ENCODE measurements at places on chromosomes 4 and X.

- DNase-seq, result no peak
Observed at GRCh38 chr4:123939621-123940020, 543.0 kb downstream of the SPRY1 start.

GRCh38 chr4:184684491-184685189 lies 35.1 kb downstream of the PRIMPOL start:
- no peak for DNase-seq

DNA sequence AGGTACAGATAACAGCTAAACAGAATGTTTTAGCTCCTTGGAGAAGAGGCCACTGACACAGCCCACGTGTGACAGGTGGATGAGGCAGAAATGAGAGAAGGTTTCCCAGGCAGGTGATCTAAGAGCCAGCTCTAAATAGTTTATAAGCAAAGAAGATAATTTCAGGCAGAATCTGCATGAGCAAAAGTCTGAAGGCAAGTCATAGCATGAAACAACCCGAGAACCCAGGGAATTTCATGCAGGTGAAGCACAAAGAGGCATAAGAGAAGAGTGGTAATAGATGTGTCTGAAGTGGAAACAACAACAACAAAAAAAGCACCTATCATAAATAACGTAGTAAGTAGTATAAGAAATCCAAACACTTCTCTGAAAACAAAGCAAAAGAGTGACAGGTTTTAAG lies 275.8 kb upstream of the CPEB2 start:
- DNase-seq, result no peak

GRCh38 chrX:49760290-49760890 lies 64.6 kb upstream of the PAGE1 start:
- no peak for DNase-seq

GRCh38 chr4:111359602-111360001 lies 736.7 kb upstream of the PITX2 start:
- DNase-seq, result no peak

DNA sequence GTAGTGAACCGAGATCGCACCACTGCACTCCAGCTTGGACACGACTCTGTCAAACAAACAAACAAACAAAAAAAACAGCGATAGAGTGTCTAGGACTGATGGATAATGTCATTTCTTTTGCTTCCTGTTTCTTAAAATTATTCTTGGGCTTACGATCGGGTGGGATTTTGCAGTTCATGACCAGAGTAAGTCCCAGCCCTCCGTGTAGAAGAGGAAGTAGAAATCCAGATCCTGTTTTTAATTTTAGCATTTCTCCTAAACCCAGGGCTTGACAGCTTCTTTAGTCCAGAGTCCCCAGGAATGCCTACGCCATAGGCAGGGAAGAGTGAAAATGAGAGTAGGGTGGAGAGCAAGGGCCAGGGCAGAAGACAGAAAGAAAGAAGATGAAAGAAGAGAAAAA lies 94.3 kb downstream of the HPRT1 start:
- DNase-seq, result no peak

- DNase-seq, result no peak
Observed at GRCh38 chr4:36392024-36392423, 110.6 kb downstream of the DTHD1 start.

DNA sequence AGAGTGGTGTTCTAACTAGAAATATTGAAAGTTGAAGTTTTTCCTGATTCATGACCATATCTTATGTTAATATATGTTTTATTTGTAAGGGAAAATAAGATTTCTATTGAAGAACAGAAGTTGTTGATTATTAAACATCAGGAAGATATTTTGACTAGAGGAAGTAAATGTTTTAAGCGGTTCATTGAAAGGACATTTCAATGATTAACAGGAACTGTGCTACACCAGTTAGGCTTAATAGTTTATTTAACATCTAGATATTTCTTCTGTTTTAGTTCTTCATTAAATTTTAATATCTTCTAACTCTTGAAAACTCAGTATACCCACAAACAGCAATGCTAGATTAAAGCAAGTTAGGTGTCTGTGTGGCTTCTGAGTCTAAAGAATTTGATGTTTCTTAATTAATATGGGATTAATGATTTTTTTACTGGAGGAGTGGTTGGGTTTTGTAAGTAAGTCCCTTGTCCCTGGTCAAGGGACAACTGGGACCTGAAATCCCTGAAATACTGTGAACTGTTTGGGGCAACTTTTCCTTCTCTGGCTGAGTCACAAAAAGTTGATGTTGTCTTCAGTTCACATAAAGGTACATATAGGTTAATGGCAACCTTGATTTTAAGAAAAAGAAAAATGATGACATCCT lies 42.9 kb upstream of the CYP4V2 start:
- DNase-seq, result no peak

GRCh38 chr4:16992566-16993225 lies 94.3 kb upstream of the LDB2 start:
- no peak for DNase-seq

DNA sequence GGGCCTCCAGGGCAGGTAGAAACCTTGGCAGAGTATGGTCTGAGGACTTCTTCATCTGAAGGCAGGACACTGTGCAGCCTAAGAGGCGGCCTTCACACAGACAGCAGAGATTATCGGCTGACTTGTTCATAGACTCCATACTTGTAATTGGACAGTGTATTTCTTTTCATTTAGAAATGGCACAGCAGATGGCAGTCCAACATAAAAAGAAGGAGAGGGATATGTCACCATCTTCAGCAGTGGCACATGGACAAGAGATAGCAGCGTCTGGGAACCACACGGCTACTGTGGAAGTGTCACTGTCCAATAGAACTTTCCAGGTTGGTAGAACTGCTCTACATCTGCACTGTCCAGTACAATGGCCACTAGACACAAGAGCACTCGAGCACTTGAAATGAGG lies 21.7 kb upstream of the GEMIN8 start:
- DNase-seq, result no peak

GRCh38 chr4:153594210-153594609 lies 89.9 kb upstream of the TLR2 start:
- no peak for DNase-seq

DNA sequence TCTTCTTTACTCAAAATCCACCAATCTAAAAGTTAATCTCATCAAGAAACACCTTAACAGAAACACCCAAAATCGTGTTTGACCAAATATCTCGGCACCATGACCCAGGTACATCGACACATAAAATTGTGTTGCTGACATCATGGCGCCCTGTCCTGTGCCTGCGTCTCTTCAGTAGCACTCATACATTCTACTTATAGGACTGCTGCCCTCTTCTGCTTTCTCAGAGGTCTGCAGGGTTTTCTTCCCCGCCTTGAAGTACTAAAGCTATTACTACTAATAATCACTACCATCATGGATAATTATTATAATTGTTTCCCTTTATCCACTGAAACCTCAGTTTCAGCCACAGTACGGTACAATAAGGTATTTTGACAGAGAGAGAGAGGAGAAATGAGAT lies 1403.1 kb upstream of the TENM3 start:
- no peak for DNase-seq

- no peak for DNase-seq
Observed at GRCh38 chr4:153541456-153542096, 75.4 kb downstream of the TMEM131L start.

DNA sequence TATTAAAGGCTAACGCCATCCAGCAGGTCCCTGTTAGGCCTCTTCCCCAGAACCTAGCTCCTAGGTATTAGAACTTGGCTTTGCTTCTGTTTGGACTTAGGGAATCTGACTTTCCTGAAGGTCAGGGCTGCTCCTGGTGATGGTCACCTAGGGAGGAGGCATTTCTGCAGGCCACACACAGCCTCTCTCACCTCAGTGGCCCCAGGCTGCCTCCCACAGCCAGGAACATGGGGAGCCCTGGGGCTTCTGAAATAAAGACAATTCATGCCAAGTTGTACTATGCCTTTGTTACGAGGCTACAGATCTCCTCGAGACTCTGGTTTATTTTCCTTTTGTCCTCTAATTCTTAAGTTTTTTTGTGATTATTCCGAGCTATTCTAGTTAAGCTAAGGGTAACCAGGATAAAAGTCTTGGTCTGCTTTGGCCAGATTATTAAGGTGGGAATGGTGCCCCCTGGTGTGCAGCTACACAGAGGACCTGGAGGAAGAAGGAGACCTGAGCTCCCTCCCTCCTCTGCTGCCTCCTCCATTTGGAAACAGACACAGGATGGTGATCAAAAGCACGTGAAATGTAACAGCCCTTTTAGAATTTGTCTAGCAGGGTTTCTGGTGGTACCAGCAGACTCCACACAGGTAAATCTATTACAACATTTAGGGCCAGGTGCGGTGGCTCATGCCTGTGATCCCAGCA lies 131.0 kb downstream of the DCLK2 start:
- peak; percentile 85 for DNase-seq

DNA sequence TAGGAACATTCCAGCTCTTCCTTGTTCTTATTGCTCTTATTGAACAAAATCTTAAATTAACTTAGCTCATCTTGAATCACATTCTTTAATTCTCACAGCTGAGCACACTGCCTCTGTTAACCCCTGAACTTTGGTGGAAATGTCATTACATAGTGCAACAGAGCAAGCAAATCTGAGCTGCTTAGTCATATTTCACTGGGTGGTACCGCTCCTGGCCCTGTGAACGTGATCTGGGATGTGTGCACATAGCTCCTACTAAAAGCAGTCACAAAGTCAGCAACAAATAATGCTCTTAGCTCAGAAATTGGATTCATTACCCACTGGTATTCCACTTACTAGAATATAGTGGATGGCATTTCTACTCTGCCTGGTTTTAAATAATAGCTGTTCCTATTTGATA lies 27.9 kb downstream of the ARHGEF6 start:
- DNase-seq, result no peak

- DNase-seq, result no peak
Observed at GRCh38 chrX:138487866-138488265, 223.7 kb downstream of the FGF13 start.

GRCh38 chr4:8272472-8273428 lies 3.2 kb downstream of the HTRA3 start:
- DNase-seq, result no peak

- DNase-seq, result no peak
Observed at GRCh38 chrX:153573984-153574383, 25.0 kb downstream of the CCNQ start.

- no peak for DNase-seq
Observed at GRCh38 chrX:134714633-134715110, 56.4 kb upstream of the PLAC1 start.

DNA sequence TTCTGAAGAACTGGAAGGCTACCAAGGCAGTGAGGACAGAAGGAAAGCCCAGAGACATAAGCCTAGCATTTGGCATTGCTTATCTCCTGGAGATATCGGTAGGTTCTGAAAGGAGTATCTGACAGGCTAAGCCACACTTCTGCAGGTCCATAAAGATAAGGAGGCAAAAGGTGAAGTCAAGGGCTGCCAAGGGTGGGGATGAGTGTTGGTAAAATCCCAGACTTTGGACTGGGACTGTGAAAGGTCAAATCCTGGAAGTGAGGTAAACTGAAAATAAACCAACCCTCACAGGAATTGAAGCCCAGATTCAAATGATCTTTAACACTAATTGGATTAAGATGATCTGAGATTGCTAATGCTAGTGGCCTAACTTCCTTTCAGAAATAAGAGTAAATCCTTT lies 27.4 kb downstream of the GK start:
- DNase-seq, result no peak

GRCh38 chr4:8891255-8891645 lies 19.6 kb upstream of the HMX1 start:
- DNase-seq, result no peak

DNA sequence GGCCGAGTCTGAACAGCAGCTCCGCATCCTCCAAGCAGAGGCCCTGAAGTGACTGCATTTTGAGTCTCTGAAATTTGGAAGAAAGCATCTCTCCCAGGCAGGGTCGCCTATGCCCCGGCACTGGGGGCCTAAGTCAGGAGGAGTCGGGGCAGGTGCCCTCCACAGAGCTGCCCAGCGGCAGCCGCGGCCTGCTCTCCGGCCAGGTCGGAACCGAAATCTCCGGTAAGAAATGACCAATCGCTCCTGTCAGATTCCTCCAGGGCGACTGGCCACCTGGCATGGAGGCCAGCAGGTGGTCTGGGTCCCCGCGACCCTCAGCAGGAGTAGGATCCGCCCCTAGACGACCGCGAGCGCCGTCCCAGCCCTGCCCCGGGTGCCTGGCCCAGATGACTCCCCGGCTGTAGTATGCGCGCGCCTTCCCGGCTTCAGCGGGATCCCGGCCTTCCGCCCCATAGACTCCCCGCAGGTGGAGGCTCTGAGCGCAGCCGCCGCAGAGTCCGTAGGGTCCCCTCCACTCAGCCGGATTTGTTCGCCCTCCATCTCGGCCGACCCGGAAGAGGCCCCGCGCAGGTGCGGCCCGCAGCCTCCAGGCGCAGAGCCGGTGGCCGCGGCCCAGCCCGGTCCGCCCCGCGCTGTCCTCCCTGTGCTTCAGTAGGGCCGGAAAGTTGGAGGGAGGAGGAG lies 1.5 kb downstream of the NKX1-1 start:
- no peak for DNase-seq

- no peak for DNase-seq
Observed at GRCh38 chr4:124035364-124036041, 638.9 kb downstream of the SPRY1 start.

DNA sequence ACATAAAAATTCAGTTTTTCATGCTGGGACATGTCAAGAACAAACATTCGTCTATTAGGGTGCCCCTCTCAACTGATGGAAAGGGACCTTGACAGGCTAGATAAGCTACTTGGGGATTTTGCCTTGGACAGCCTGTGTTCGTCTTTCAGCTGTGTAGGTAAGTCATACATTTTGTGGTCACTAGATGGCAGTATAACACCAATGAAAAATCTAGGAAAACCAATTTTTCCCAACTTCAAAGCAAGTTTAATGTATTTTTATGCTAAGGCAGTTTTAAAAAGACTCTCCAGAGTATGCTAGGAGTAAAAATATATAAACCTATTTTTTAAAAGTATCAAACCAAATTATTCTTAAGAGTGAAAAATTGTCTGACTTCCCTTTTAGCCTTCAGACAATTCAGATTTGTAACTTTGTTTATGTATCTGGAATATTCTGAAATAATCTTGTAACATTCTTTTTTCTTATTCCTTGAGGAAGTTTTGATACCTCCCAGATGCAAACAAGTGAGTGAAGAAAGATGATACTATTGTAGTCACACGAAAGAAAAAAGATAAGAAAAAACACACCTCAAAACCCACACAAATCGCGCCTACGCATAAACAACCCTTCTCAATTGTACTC lies 158.3 kb downstream of the CPE start:
- DNase-seq, result no peak

GRCh38 chr4:21410372-21410771 lies 538.2 kb downstream of the KCNIP4 start:
- DNase-seq, result no peak
